ENCODE measurements at places on chromosomes 5 and 9.
A peak's percentile ranks its signal among the peaks of the same experiment; 100 is the strongest.

DNA sequence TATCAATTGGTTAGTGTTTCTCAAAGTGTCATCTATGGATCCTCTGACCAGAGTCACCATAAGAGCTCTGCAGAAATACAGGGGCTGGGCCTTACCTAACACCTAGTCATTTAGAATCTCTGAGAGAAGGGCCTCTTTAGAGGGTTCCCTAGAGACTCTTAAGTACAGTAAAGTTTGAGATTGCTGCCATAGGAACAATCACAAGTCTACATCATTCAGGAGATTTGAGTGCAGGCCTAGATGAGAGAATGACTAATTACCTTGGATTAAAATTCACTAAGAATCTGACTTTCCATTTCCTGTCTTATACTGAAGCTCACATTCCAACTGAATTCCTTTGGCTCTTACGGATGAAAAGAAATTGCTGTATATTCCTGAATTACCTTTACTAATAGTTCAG lies 182.1 kb upstream of the PTGER4 start:
- no peak for DNase-seq

DNA sequence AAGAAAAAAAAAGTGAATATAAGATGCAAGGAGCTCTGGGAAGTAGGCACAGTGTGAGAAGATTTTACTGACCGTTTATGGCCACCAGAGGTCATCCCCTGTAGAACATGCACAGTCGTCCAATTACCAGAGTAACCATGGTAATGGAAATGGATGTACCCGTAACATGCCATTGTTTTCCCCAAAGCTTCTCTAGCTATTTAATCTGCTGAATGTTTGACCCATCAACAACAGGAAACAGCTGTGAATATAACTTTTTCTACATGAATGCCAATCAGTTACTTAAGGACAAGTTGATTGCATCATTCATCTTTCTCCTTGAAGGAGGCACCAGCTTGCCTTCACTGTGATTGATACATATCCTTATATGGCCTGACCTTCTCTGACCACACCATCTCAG lies 1967.0 kb upstream of the CDH9 start:
- DNase-seq = no peak

GRCh38 chr5:40381676-40382363 lies 297.9 kb upstream of the PTGER4 start:
- no peak for DNase-seq

- DNase-seq = peak; percentile 24
Observed at GRCh38 chr5:106610041-106610440, 1060.7 kb downstream of the EFNA5 start.

DNA sequence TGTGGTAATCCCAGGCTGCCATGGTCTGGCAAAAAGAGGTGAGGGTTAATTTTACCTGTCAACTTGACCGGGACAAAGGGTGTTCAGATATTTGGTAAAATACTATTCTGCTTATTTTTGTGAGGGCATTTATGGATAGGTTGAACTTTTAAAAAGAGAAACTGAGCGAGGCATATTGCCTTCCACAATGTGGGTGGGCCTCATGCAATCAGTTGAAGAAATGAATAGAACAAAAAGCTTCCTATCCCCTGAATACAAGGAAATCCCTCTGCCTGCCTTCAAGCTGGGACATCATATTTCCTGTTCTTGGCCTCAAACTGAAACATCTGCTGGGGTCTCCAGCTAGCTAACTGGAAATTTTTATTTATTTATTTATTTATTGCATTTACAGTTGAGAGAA lies 734.7 kb downstream of the IRX1 start:
- no peak for DNase-seq

DNA sequence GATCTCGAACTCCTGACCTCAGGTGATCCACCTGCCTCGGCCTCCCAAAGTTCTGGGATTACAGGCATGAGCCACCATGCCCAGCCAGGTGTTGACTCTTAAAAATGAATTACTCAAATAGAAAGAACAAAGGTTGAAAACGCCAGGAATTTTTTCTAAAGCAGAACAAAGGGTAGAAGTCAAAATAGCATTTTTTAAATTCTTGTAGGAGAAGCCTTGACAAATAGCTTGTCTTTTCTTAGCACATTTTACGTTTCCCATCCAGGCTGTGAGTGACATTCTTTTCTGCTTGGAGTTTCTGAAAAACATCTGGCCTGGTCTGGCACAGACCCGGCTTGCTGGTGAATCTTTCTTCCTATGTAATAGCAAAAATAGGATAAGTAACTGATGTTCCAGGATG lies 169.4 kb upstream of the ZNF462 start:
- peak; percentile 23 for DNase-seq

- no peak for DNase-seq
Observed at GRCh38 chr5:4079831-4080230, 484.2 kb downstream of the IRX1 start.
